ENCODE measurements at places on chromosomes 11 and 22.

DNA sequence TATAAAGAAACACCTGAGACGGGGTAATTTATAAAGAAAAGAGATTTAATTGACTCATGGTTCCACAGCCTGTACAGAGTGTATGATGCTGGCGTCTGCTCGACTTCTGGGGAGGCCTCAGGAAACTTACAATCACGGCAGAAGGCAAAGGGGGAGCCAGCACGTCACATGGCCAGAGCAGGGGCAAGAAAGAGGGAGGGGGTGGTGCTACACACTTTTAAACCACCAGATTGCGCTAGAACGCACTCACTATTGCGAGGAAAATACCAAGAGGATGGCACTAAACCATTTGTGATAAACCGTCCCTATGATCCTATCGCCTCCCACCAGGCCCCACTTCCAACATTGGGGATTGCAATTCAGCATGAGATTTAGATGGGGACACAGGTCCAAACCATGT lies 79.7 kb upstream of the CARD18 start:
- no peak for DNase-seq

DNA sequence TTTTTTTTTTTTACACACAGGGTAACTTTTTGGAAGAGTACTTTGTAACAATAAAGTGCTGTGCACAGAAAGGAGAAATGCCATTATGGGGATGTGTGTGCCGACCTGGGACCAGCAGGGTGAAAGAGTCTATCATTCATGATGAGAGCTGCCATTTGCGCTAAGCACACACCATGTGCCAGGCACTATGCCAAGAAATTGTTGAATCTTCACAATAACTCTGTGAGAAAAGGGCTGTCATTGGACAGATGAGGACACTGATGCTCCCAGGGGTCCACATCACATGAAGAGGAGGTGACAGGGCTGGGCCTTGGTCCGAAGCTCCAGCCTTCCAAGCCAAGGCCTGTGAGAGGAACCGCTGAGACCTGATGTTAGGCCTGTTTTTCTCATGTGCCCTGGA lies 5.6 kb downstream of the DUSP18 start:
- DNase-seq = no peak

DNA sequence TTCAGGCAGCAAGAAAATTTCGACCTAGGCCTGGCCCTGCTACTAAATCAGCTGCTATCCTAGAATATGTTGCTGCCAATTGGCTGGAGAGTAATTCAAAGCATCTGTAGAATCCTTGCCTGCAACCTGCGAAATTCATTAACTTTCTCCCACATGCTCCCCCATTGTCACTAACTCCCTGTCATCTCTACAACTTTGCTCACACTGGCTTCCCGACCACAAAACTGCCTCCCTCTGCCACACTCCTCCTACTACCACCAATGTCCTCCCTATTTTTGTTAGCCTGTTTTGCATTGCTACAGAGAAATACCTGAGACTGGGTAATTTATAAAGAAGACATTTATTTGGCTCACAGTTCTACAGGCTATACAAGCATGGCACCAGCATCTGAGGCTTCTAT lies 570.6 kb downstream of the INSC start:
- no peak for DNase-seq

DNA sequence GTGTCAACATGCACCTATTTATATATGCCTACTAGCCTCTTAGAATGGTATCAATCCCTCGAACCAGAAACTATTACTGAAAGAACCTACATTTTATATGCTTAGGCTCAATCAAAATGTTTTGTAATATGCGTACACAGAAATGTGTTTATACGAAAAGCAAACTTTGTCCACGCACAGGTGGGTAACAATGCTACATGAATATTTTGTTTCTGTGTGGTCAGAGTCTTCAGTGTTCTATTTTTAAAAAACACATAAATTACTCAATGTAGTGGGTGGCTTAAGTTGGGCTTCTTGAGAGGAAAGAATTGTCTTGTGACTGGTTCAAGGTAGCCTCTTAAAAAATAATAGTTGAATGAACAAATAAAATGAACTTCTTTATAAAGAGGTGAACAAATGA lies 46.1 kb downstream of the SYTL2 start:
- DNase-seq = no peak

GRCh38 chr11:62676698-62677097 lies 2.2 kb downstream of the UBXN1 start:
- no peak for DNase-seq

DNA sequence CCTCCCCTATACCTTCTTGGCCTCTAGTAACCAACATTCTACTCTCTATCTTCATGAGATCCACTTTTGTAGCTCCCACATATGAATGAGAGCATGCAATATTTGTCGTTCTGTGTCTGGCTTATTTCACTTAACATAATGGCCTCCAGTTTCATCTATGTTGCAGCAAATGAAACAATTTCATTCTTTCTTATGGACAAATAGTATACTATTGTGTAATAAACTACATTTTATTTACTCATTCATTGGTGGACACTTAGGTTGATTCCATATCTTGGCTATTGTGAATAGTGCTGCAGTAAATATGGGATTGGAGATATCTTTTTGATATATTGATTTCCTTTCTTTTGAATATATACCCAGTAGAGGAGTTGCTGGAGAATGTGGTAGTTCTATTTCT lies 151.1 kb downstream of the JRKL start:
- no peak for DNase-seq

DNA sequence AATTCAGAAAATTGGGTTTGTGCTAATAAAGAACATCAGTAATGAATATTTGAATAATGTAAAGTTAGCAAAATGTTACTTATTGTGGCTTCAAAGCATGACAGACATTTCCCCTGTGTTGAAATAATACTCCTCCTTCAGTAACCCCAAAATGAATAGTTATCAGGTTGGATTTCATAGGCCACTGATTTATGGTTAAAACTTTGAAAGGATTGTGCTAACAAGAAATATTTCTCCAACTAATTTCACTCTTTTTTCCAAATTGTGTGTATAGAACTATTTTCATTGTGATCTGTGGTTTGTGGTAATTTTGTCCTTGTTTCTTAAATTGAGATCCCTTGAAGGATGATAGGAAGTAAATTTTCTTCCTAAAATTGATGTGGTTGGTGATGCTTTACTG lies 7.9 kb downstream of the DDX10 start:
- no peak for DNase-seq

DNA sequence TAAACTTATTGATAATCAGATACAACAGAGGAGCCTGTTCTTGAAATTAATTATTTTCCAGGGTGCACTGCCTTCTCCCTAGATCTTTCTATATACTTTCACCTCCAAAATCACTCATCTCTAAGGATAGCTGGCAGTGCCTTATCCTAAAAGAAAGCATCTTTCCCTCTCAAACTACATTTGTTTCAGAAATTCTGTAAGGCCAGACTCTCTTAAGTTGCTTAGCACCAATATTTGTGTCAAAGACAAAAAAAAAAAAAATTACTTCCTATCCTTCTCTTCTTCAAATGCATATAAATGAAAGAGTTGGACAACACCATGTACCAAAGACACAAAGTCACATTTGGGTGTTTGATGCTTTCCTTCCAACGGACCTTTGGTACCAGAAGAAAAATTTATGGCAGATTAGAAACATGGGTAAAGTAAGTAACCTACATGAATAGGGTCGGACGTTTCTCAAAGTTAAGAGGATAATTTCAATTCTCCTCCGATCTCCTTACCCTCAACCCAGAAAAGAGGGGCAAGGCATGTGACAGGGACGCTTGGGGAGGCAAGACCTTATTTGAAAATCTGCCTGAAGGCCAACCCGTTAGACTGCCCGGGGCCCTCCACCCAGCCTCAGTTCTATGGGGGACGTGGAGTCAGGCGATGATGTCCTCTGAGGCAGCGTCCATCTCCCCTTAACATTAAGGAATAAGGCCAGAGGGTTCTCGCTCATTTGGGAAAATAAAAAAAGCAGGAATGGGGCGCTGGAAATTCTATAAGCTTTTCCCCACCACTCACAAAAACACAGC lies 66.3 kb downstream of the ETS1 start:
- no peak for DNase-seq

- DNase-seq = no peak
Measured at GRCh38 chr11:104870910-104871309, 27.4 kb downstream of the CASP12 start.

DNA sequence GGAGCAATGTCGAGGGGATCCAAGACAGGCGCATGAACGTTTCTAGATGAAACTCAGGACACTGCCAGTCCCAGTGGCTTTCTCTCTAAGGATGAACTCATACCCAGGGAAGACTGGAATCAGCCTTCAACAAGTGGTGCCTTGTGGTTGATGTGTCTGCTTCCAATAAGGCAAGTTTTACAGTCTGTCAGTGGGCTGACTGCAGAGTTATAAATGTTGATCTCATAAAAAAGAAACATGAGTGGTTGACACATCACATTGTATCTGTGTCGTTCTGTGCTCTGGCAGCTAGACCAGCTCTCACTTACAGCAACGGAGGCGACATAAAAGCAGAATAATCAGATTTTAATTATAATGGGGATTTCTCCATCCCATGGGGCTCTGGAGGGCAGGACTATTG lies 96.7 kb downstream of the SNX19 start:
- no peak for DNase-seq

- DNase-seq = no peak
Measured at GRCh38 chr22:50482107-50483074, 1.0 kb downstream of the ADM2 start.

GRCh38 chr11:63015521-63016215 lies at the start of gene SLC22A8:
SLC22A8 (minus strand) TSS chr11:63015841; CDS start chr11:63014958, 883 bp downstream.
- DNase-seq = no peak

GRCh38 chr11:108239076-108239475 lies 16.2 kb downstream of the ATM start:
- no peak for DNase-seq

- no peak for DNase-seq
Measured at GRCh38 chr22:32904044-32904443, 102.5 kb downstream of the TIMP3 start.

DNA sequence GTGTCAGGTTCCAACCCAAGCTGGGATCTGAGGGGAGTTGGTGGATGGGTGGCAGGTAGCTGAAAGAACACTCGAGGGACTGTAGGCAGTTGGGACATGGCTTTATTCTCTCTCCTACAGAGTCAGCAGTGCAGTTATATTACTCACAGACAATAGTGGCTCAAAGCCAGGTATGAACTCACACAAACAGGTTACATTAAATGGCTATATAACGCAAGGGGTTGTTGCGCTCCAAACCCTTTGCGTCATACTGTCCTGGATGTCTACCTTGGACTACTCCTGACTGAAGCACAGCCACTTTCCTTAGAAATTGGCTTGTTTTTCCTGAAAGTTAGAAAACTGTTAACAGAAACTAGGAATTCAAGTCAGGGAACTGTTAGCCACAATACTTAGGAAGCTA lies 66.4 kb upstream of the OR4B1 start:
- DNase-seq = no peak

GRCh38 chr22:40070701-40071100 lies 75.9 kb downstream of the FAM83F start:
- no peak for DNase-seq

GRCh38 chr22:25682109-25682508 lies 59.9 kb upstream of the MYO18B start:
- no peak for DNase-seq

All from stimulated activated CD4-positive, alpha-beta T cell treated with anti-CD3 and anti-CD28 coated beads, Interleukin-4, amount 100 ng/mL, for 24 hours (primary cell).